SJSA1 (cell line): ENCODE measurements at places on chromosomes 5 and 9. TPM values are rescaled to one million over a fixed set of nuclear protein-coding genes. Genes with fewer than 3 reads are reported as not detected.

- H3K4me3 ChIP-seq = no peak overlapping the region
- H3K27me3 ChIP-seq = no peaks in the 10 kb centered on the region
- DNase-seq = no peak
Measured at GRCh38 chr9:121884057-121884541, 209.0 kb downstream of the TTLL11 start.

DNA sequence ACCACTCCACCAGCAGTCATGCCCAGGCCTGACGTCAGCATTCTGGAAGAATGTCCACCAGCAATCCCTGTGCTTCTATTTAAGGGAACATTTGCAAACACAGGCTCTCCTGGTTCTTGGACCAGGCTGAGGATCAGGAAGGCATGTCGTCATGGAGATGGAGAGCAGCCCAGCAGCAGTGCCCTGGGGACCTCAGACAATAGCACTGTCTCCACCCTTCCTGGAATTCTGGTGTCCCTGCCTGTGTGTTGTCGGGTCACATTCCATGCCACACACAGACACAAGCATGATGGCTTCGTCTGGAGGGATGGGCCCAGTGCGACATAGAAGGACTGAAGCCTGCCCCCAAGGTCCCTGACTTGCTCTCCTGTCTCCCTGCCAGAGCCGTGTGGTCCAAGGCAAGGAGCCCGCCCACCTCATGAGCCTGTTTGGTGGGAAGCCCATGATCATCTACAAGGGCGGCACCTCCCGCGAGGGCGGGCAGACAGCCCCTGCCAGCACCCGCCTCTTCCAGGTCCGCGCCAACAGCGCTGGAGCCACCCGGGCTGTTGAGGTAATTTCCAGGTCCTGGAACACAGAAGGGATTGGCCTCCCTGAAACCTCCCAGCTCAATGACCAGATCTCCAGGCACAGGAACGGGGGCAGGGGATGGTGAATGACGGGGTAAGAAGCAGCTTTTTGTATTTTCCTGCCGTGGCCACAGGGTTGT, 43.8 kb downstream of the STOM start:
- peaks cover 85% of the 10 kb centered on the region for H3K36me3 ChIP-seq
- H3K27me3 ChIP-seq = no peaks in the 10 kb centered on the region
- H3K27ac ChIP-seq = peak overlapping the region; percentile 70
- H3K4me1 ChIP-seq = peaks cover 49% of the 10 kb centered on the region
- DNase-seq = peak; percentile 96

GRCh38 chr9:6305954-6306563, 22.1 kb upstream of the TPD52L3 start:
- no peaks in the 10 kb centered on the region for H3K36me3 ChIP-seq
- no peak overlapping the region for H3K4me3 ChIP-seq
- H3K27ac ChIP-seq = no peak overlapping the region
- no peak for DNase-seq

- DNase-seq = peak; percentile 76
- H3K27me3 ChIP-seq = no peaks in the 10 kb centered on the region
- no peaks in the 10 kb centered on the region for H3K36me3 ChIP-seq
- peak overlapping the region; percentile 46 for H3K4me3 ChIP-seq
Measured at GRCh38 chr5:139711067-139711905, 63.1 kb downstream of the CXXC5 start.

DNA sequence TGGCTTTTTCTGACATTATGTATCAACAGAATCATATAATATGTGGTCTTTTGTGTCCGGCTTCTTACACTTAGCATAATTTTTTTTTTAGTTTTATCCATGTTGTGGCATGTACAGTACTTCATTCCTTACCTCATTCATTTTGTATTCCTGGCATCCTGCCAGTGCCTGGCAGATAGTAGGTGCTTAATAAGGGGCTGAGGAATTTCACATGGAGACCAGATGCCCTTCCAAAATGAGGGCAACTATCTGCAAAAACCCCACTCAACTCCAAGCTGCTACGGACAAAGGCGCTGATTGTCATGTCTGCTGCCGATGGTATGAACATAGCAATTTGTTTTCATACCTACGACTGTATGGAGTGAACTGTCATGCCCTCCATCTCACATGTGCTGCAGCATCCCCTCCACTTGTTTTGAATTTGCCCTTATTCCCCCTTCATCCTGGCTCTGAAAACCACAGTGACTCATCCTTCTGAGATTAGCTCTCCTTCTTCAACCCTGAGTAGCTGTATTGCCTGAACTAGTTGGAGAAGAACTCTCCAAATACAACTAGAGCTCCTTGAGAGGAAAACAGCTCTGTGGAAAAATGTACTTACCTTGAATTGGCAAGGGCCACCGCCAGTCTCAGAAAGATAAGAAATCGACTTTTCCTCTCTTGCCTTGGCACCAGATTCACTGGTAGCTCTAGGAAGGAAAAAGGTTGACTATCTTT, 41.3 kb upstream of the FOXE1 start:
- no peak overlapping the region for H3K4me3 ChIP-seq
- peaks cover 49% of the 10 kb centered on the region for H3K4me1 ChIP-seq
- DNase-seq = peak; percentile 74
- no peaks in the 10 kb centered on the region for H3K27me3 ChIP-seq
- H3K27ac ChIP-seq = 0 out of 2 replicates have a peak overlapping the region, but pooled peaks have one; percentile 9

The OBP2B gene
- not detected in 2 replicates for total RNA-seq

- no peaks in the 10 kb centered on the region for H3K36me3 ChIP-seq
- no peaks in the 10 kb centered on the region for H3K27me3 ChIP-seq
Measured at GRCh38 chr9:96246267-96246671, 55.7 kb downstream of the HSD17B3 start.

The PDGFRB gene
- 98.6 and 113 TPM in 2 replicates for total RNA-seq

DNA sequence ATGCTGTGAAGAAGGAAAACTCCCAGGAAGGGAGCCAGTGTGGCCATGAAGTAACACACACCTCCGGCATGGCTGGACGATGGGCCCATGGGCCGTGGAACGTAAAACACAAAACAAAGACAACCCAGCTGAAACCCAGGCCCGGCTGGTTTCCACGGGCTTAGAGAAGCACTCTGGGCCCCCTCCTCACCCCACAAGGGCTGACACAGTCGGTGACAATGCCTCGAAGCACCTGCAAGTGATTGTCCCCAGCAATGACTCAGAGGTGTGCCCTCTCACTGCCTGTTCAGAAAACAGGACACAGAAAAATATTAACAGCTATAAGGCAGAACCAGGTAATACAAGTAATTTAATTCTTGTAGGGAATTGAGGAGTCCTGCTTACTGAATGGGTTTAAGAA, 135.3 kb downstream of the ROR2 start:
- no peak overlapping the region for H3K4me3 ChIP-seq
- H3K27ac ChIP-seq = no peak overlapping the region
- H3K27me3 ChIP-seq = no peaks in the 10 kb centered on the region; the same call in 1 of the 2 replicates

DNA sequence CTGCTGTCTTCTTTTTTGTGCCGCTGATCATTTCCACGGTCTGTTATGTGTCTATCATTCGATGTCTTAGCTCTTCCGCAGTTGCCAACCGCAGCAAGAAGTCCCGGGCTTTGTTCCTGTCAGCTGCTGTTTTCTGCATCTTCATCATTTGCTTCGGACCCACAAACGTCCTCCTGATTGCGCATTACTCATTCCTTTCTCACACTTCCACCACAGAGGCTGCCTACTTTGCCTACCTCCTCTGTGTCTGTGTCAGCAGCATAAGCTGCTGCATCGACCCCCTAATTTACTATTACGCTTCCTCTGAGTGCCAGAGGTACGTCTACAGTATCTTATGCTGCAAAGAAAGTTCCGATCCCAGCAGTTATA, 17.1 kb downstream of the F2R start:
- DNase-seq = no peak
- H3K36me3 ChIP-seq = peaks cover 62% of the 10 kb centered on the region
- no peak overlapping the region for H3K4me3 ChIP-seq
- no peak overlapping the region for H3K27ac ChIP-seq
- H3K4me1 ChIP-seq = peaks cover 12% of the 10 kb centered on the region

The SMIM33 gene
- not detected in 2 replicates for total RNA-seq

DNA sequence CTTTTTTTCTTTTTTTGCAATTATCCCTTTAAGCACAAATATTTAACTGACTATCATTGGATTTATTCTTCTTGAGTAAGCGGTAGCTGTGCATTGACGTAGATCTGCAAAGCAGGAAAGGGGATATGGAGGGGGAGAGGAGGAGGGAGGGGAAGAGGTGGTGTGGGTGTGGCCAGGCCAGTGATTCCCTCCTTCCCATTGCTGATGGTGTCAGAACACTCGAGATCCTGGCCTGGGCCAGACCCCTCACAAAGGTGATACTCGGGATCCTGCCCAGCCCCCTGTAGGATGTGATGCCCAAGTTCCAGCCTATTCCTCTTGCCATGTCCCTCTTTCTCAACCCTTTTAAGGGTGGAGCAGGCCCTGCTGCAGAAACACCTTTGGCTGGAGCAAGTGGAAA, 9.9 kb downstream of the SLC36A3 start:
- no peak overlapping the region for H3K4me3 ChIP-seq
- H3K4me1 ChIP-seq = no peaks in the 10 kb centered on the region
- no peak overlapping the region for H3K27ac ChIP-seq
- no peaks in the 10 kb centered on the region for H3K27me3 ChIP-seq

DNA sequence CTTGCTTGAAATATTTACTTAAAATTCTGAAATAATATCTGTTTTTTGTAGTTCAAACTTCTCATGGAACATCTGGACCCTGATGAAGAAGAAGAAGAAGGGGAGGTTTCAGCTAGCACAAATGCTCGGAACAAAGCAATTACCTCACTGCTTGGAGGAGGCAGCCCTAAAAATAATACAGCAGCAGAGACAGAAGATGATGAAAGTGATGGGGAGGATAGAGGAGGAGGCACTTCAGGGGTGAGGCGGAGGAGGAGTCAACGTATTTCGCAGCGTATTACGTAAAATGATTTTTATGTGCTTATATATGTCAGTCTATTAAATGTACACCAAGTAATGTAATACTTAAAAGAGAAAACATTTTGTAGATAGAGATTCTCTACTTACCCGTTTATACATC, 185.4 kb downstream of the CPLANE1 start:
- DNase-seq = no peak
- no peaks in the 10 kb centered on the region for H3K27me3 ChIP-seq
- H3K4me3 ChIP-seq = no peak overlapping the region

The IFNB1 gene
- total RNA-seq = not detected in 2 replicates

DNA sequence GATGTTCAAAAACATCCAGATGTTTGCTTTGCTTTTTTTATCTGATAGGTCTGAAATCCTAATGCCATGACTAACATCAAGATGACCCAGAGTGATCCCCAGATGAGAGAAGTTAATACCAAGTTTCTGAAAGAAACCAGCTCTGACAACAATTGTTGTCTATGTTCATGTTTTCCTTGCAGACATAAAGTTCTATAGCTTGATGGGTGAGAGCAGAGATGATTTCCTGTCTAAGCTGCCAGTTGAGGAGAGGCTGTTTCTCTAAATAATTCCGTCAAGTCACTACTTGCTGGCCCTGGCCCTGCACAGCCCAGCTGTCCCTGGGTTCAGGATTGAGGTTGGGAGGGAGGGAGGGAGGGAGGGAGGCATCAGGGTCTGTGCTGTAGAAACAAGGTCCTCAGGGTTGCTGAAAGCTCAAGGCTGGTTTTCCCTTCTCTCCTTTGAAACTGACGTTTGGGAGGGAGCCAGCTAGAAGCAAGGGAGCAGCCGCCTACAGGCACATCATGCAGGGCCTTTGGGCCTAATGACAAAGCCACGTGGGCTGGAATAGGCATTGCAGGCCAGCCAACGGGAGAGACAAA, 3.9 kb downstream of the SPARC start:
- peak overlapping the region; percentile 27 for H3K27ac ChIP-seq
- peaks cover 80% of the 10 kb centered on the region for H3K36me3 ChIP-seq
- peaks cover 78% of the 10 kb centered on the region for H3K4me1 ChIP-seq
- no peak for DNase-seq

DNA sequence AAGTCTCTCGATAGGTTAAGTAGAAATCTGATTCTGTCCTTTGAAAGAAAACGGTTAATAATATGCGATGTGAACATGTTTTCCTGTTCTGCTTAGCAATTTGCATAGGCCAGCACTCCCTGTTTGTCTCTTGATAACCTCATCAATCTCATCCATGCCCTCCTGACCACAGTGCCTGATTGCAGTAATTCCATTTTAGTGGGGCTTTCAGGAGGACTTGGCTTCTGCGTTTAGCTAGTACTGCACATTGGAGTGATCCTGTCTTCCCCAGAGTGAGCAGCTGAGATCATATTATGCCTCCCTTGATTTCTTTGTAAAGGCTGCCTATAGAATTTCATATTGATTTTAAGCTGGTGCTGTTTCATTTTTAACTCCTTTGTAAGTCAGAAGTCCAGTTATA, 335.9 kb upstream of the ISL1 start:
- H3K27ac ChIP-seq = no peak overlapping the region
- H3K4me1 ChIP-seq = no peaks in the 10 kb centered on the region
- no peaks in the 10 kb centered on the region for H3K36me3 ChIP-seq
- no peak overlapping the region for H3K4me3 ChIP-seq

GRCh38 chr9:131986576-131986975, 93.1 kb downstream of the MED27 start:
- H3K36me3 ChIP-seq = no peaks in the 10 kb centered on the region
- no peak overlapping the region for H3K4me3 ChIP-seq
- no peaks in the 10 kb centered on the region for H3K4me1 ChIP-seq
- no peaks in the 10 kb centered on the region for H3K27me3 ChIP-seq
- DNase-seq = no peak
- H3K27ac ChIP-seq = no peak overlapping the region

The ADRB2 gene
- total RNA-seq = 13.8 and 14.9 TPM in 2 replicates

DNA sequence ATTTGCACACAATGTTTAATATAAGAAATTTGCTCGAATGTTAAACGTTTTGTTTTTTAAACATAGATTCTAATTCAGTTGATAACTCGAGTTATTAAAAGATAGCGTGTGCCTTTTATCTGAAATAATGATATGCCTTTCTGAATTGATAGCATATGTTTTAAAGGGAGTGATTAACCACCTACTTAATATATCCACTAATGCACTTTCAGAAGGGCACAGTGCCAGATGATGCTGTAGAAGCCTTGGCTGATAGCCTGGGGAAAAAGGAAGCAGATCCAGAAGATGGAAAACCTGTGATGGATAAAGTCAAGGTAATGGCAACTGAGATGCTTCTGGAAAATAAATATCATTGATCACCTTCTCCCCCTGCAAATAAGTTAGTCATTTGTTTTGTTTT, 53.9 kb downstream of the ERAP1 start:
- DNase-seq = no peak
- H3K4me3 ChIP-seq = no peak overlapping the region
- no peaks in the 10 kb centered on the region for H3K4me1 ChIP-seq
- H3K27me3 ChIP-seq = no peaks in the 10 kb centered on the region; the same call in 1 of the 2 replicates
- no peak overlapping the region for H3K27ac ChIP-seq

The HCN1 gene
- not detected in 2 replicates for total RNA-seq

The MLLT3 gene
- total RNA-seq = 9.4 and 13.9 TPM in 2 replicates

The JAKMIP2 gene
- total RNA-seq = 0.06 and 0.79 TPM in 2 replicates

GRCh38 chr9:347667-348292, 133.1 kb downstream of the DOCK8 start:
- DNase-seq = no peak
- no peaks in the 10 kb centered on the region for H3K27me3 ChIP-seq
- no peak overlapping the region for H3K27ac ChIP-seq
- no peak overlapping the region for H3K4me3 ChIP-seq

DNA sequence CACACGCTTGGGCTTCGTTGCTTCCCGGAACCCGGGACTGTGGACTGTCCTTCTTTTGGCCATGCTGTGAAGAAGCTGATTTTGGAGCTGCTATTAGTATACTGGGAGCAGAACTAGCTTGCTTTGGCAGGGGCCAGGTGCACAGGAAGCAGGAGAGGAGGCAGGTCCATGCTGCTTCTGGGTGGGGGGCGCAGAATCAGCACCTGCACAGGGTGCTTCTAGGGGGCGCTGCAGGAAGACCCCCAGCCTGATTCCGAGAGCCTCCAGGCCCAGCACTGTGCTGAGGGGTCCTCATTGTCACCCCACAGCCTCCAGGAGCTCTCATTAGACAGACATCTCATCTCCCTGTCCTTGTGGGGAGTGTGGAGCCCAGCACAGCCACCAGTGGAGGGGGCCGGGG, 252.6 kb upstream of the IRX4 start:
- no peak overlapping the region for H3K4me3 ChIP-seq
- H3K27me3 ChIP-seq = no peaks in the 10 kb centered on the region
- no peak for DNase-seq
- no peaks in the 10 kb centered on the region for H3K36me3 ChIP-seq
- no peaks in the 10 kb centered on the region for H3K4me1 ChIP-seq

The SLC6A19 gene
- 0.03 TPM in 1 of 2 replicates, not detected in the other for total RNA-seq
